ENCODE measurements at places on chromosomes 16 and 17. TPM values are rescaled to one million over a fixed set of nuclear protein-coding genes. Genes with fewer than 3 reads are reported as not detected.

GRCh38 chr16:89921702-89922476 lies 1.3 kb upstream of the TUBB3 start:
- peak; percentile 17 for DNase-seq

DNA sequence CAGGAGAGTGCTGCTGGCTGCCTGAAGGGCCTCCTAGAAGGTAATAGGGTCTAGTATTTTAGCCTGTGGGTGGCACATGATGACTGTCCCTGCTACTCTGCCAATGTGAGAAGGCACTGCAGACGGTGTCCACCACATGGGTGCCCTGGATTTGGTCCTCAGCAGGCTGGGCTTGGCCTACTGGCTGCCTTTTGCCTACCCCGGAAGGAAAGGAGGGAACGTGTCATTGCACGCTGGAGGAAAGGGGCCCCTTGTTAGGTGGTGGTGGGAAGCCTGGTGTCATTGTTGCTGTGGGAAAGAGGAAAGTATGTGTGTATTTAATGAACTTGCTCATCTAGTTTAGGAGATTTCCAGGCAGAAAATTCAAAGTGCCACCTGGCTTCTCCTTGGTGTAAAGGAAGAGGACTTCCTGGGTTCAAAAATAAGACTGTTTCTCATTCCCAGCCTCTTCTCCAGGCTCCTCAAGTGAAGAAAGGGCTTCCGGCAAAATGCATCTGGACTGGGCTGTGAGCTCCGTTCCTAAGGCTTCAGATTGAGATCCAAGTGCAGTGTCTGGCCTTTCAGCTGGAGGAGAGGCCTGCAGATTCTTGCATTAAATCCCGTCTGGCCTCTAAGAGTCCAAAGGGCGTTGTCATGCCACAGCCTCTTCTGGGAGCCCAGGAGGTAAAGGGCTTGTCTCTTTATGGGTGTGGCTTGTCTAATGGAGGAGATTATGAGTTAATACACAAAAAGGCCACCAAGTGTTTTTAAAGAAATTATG lies 55.1 kb downstream of the RPTOR start:
- DNase-seq = no peak

DNA sequence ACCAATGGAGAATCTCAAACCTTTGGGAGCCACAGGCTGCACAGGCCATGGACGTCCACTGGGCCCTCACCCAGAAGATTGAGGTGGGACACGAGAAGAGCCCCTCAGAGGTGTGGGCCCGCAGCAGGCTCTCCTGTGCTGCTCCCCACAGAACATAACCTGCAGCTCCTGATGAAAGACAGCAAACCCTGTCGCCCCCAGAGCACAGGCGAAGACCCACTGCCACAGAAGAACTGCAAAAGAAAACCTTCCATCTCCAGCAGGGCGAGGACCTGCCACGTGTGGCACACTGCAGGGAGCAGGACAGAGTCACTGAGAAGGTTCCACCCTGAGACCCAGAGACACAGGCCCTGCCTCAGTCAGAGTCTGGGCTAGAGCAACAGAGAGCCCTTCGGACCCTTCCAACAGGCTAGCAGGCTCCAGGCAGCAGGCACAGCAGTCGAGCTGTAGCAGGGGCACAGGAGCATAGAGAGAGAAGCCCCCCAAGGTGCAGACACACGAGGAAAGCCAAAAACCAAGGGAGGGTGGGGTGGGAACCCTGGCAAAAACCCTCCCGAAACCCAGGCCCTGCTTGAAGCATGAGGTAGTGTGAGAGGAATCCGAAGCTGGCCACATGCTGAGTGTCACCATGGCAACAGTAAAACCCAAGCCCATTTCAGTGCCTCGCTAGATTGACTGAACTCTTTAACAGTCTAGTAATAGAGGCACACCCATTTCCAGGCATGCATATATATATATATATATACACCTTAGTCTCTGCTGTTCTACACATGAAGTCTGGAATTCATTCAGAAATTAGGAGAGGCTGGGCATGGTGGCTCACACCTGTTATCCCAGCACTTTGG lies 60.0 kb upstream of the CHMP6 start:
- DNase-seq = peak; percentile 71

DNA sequence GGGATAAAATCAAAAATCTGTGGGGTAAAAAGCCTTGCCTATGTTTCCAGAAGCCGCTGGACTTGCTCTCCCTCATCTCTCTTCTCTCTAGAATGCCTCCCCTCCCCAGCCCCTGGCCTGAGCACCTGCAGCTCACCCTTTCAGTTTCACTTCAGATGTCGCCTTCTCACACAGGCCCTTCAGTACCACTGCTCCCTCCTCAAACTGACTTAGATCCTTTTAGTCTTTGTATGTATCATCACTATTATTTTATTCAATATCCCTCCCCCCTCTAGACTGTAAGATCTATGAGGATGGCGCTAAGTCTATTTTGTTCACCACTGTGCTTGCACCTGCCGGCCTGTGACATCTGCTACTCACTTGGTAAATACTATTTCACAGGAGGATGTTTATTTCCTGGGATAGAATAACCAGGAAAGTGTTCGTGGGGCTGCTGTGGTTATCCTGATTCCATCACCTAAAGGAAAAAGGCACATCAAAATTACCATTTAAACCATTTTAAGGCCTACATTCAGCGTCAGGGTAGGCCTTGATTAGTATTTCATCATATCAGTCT lies 122.3 kb downstream of the MRTFB start:
- no peak for DNase-seq

The BCO1 gene
- not detected for total RNA-seq

The FNDC8 gene
- not detected for total RNA-seq

The STX1B gene
- total RNA-seq = 0.89 TPM

DNA sequence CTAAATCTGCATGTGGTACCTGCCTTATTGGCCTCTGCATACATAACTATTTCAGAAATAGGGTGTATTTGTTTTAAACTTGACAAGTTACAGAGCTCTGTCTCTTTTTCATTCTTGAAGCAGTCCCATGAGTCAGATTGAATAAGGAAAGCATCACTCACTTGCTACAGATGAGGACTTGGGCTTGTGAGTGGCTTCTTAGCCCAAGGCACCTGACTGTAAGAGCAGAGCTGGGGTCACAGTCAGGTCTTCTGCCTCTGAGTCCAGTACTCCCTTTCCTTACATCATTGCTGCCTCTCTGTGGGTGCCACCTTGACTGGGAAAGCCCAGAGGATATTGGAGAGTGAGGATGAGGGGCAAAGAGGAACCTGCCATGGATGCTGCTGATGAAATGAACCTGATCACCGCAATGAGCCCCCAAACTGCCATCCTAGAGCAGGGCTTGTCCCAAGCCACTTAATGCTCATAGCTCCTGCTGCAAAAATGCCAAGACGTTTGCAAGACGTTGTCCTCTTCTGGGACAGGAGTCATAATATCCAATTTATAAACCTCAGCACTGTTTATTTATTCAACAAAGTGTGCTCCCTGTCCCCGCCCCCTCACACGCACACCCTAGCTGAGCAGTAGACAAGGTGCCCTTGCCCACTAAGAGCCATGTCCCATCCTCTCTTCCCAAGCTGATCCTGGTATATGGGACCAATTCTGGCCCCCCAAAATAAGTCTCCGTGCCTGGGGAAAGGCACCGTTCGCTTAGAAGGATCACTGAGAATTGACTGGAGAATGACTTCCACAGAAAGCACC lies 74.1 kb downstream of the CCDC182 start:
- no peak for DNase-seq

The CD68 gene
- 9.2 TPM for total RNA-seq

- DNase-seq = peak; percentile 42
Measured at GRCh38 chr17:10698096-10698818, 863 bp downstream of the ADPRM start.

DNA sequence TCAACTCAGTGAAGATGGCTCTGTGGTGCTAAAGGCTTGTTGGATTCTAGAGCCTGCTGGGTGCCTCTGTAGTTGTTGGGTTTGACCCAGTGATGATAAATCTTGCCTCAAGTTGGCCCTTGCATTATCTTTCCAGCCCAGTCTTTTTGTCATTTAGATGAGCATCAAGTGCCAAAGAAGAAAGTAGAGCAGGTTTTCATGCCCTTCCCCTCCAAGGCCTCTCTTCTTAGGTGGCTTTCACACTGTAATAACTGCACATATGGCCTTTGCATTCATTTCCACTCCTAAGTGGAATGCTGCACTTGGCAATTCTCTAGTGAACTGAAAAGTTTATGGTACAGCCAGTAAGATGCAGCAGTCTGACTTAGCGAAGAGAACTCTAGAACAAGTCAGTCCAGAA lies 165.1 kb downstream of the PHKB start:
- no peak for DNase-seq

- no peak for DNase-seq
Measured at GRCh38 chr16:12091569-12092543, 115.3 kb downstream of the SNX29 start.

DNA sequence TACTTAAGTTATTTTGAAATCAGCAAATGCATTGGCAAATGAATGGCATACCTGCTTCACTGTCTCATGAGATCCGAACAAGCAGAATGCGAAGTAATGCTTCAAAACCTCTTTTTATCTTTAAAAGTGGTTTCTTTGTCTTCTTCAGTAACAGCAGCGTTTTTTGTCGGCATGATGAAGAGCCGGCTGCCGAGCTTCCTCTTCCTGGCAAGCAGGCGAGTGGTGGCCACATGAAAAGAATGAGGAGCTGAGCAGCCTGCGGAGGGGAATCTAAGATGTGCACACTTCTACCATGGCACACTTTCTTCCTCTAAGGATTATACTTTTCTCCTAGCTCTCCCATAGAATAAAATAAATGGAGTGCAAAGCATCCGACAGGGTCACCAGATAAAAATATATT lies 42.4 kb upstream of the AKTIP start:
- DNase-seq = no peak

The HOXB8 gene
- total RNA-seq = 1.6 TPM

DNA sequence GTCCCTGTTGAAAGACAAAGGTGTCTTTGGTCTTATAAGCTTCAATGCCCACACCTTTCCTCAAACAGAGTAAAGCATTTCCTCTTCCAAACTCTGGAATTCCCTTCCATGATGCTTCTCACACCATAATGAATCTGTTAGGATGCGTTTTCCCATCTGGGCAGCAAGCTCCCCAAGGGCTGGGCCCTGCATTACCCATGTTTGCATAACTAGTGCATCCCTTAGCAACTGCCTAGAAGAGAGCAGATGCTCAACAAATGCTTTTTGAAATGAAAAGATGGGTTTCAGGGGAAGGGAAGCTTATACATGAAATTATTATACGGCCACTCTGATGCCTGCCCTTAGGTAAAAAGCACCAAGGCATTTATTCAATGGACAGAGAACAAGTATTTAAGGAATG lies 124.5 kb upstream of the CCL2 start:
- DNase-seq = no peak

The WNT9B gene
- not detected for total RNA-seq

GRCh38 chr17:958712-959451 lies 20.7 kb downstream of the NXN start:
- DNase-seq = no peak

The ABCA5 gene
- 35.7 TPM for total RNA-seq

DNA sequence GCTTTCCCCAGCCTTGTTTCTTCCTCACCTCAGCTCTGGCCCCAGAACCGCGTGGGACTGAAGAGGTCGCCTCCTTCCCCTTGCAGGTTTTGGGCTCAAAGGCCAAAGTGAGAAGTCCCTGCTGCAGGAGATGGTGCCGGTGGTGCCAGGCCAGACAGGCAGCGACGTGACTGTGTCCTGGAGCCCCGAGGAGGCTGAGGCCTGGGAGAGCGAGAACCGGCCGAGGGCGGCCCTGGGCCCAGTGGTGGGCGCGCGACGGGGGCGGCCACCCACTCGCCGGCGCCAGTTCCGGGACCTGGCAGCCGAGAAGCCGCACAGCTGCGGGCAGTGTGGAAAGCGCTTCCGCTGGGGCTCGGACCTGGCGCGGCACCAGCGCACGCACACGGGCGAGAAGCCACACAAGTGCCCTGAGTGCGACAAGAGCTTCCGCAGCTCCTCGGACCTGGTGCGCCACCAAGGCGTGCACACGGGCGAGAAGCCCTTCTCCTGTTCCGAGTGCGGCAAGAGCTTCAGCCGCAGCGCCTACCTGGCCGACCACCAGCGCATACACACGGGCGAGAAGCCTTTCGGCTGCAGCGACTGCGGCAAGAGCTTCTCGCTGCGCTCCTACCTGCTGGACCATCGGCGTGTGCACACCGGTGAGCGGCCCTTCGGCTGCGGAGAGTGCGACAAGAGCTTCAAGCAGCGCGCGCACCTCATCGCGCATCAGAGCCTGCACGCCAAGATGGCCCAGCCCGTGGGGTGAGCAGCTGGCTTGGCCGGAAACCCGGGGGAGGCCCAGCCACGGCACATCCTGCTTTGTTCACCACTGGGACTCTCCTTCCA lies 6.0 kb downstream of the ZNF213 start:
- DNase-seq = no peak

DNA sequence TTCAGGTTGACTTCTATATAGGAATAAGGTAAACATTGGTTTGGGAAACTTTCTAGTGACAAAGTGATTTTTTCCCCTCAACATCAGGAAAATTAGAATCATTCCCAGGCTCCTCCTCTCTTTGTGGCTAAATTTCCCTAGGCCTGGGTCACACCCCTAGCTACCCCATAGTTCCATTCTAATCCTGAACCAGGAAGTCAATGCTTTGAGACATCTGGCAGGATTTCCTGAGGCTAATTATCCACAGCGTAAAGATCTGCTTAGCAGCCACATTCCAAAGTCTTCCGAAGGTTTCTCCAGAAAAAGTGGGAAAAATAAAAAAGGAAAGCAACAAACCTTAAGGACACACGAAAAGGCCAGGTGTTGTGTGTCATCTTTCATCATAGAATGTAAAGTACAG lies 60.3 kb upstream of the CORO6 start:
- DNase-seq = peak; percentile 65

GRCh38 chr17:14101976-14102375 lies 32.7 kb downstream of the COX10 start:
- no peak for DNase-seq

DNA sequence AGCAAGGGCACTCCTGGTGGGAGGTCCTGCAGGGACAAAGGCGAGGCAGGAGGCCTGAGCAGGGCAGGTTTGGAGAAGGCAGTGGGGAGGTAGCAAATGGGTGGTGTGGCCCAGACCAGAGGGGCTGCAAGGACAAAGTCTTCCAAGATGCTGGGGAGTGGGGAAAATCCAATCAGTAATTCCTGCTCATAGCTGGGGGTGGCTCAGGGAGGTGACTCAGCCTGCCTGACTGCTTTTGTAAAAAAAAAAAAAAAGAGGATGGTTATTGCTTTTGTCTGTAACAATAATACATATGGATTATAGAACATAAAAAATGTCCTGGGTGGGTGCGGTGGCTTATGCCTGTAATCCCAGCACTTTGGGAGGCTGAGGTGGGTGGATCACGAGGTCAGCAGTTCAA lies 5.2 kb downstream of the IL34 start:
- DNase-seq = no peak

- no peak for DNase-seq
Measured at GRCh38 chr16:76466871-76467270, 189.7 kb downstream of the CNTNAP4 start.

DNA sequence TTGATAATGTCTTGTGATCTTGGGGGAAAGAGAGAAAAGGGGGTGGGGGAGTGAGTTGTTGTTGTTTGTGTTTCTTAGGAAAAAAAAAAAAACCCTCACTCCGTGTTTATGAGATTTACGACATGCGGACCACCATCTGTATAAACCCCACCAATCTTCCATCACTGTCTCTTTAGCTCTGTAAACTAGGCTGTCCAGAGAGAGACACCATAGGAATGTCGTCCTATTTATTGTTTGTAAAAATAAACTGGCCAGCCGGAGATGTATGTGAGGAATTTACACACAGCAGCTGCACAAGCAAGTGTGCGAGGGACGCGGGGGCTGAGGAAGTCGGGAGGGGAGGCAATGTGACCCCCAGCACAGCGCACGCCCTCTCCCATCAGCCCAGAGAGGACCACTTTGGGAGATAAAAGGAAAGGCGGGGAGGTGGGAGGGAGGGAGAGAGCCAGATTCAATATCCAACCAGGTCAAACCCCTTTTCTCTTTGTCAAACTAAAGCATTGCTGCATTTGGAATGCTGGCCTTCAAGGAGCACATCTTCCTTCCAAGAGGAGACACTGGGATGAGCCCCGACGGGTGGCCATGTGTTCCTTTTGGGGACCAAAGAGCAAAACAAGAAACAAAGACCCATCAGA lies 136.2 kb upstream of the SALL1 start:
- no peak for DNase-seq

Data from skin of body (tissue), 3 donors.